ENCODE measurements at places on chromosomes 5 and 9.
A peak's percentile ranks its signal among the peaks of the same experiment; 100 is the strongest.

DNA sequence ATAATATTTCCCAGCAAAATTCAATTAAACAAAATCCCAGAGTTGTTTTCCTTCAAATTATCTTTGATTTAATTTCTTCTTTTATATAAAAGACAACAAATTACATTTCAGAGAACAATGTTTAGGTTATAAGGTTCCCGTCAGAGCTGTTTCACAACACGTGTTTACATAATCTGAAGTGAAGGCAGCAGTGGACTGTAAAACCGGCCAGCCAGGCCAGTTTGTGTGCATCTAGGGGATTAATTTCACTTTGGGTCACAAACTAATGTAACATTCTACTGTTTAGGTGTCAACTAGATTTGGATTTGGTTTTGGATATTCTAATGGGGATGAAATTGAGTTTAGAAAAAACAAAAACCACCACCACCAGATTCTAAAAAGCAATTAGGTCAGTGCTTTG lies 86.5 kb upstream of the PLPP1 start:
- no peak for DNase-seq

DNA sequence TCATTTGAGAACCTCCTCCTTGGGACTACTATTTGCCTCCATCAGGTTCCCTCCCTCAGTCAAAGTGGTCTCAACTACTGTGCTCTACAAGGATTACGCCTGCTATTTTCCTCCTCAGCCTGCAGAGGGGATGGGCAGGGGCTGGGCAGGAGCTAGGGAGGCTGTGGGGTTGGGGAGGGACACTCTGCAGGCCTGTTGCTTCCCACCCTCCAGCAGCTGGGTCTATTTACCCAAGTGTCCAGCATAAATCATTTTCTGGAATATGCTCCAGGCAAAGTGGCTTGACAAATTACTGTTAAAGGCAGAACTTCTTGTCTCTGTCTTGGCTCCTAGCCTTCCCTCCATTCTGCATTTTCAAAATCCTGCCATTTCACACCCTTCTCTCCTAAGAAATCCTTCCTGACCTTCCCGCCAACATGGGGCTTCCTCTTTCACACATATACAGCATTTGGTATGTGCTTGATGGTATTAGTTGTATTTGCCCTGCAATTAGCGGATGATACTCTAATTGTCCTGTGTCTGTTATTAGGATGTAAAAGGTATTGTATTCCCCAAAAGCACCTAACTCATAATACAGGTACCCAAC lies 106.7 kb downstream of the EFNA5 start:
- no peak for DNase-seq

DNA sequence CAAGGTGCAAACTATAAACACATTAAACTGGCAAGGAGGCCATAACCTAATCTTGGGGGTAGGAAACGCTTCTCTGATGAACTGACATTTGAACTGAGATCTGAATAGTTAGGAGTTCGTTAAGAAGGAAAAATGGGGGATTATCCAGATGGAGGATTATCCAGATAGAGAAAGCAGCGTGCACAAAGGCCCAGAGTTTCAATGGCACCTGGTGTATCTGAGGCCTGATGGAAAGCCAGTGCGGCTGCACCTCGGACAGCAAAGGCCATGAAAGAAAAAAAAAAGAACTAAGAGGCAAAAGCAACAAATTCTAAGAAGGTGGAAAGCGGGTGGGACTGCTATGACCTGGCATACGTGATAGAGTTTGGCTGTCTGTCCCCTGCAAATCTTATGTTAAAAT lies 13.0 kb upstream of the CTNNAL1 start:
- DNase-seq, result no peak

DNA sequence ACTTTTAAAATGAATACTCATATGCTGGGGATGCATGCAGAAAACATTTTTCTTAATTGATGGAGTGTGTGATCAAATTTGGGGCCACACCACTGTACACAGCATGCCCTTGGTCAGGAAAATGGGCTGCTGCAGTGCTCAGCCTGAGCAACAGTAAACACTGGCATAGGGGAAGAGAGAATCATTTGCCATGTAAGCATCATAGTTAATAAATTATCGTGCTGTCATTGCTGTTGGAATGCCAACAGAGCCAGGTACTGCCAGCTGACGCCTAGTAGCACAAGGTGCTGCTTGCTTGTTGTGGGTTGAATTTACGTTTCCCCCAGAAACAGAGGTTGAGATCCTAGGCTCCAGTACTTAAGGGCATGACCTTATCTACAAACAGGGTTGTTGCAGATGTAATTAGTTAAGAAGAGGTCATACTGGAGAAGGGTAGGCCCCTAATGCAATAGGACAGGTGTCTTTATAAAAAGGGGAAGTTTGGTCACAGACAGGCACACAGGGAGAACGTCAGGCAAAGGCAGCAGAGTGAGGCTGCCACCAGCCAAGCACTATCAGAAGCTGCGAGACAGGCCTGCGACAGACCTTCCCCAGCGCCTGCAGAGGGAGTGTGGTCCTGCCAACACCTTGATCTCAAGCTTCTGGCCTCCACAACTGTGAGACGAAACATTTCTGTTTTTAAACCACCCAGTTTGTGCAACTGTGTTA lies 25.3 kb downstream of the DAP start:
- DNase-seq, result no peak

DNA sequence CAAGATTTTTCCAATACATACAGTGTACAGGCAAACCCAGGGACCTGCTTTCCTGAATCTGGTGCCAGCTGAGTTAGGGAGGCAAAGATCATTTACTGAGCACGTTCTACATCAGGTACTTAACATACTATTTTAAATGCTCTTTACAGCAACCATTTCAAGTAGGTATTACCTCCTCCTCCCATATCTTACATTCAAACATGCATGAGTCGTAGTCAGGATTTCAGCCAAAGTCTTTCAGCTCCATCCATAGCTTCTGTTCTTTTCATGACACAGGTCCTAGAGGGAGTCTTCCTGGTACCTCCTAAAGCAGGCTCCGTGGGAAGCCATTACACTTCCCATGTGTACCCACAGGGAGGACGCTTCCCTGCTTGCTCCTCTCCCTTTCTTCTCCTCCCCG lies 11.7 kb downstream of the KCNV2 start:
- no peak for DNase-seq

DNA sequence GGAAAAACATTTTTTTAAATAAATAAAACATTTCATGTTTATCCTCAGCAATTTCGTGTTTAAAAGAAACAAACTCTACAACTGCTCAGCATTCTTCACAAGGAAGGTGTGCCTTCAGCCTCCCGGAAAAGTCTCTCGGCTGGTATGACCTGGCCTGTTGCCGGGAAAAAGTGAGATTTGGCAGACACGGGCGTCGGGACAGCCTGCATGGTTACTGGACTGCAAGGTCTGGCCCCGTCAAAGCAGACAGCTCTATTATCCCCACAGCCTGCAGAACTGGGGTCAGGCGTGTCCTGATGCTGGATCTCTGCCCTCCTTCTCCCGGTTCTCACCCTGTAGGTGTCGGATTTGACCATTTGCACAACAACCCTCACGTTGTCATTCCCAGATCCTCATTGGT lies 120.3 kb upstream of the SPATA31C2 start:
- DNase-seq, result peak; percentile 91

DNA sequence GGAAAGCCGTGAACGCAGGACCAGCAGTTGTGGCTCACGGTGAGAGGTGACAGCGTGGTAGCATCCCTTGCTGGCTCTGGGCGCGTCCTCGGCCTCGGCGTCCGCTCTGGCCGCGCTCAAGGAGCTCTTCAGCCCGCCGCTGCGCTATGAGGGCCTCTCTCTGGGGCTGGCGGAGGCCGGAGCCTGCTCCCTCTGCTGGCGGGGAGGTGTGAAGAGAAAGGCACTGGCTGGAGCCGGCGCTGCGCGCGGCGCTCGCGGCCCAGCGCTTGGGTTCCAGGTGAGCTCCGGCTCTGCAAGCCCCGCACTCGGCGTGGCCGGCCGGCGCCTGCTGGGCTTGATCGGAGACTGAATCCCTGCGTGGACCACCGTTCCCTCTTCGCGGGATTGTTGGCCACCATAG lies 705.6 kb downstream of the SEMA5A start:
- no peak for DNase-seq

DNA sequence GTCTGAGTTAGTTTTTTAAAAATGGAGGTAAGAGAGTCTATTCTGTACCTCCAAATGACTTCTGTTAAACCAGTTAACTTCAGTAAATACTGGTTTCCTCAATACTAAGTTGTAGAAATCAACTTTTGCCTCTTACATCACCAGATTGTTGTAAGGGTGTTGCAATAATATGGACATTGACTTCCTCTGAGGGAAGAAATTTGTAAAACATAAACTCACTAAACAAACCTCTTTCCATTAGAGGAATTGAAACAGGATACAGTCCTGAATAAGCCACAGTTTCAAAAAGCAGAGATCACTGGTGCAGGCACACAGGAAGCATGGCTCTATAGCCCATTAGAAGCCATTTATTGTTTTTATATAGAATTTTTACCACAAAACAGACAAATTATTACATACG lies 32.7 kb upstream of the SLCO6A1 start:
- DNase-seq, result no peak

GRCh38 chr5:8811581-8811980 lies 734.3 kb downstream of the SEMA5A start:
- no peak for DNase-seq

- no peak for DNase-seq
These were observed 384.0 kb upstream of the IRX4 start for GRCh38 chr5:2266641-2267240.

GRCh38 chr9:91445135-91445534 lies 21.5 kb upstream of the NFIL3 start:
- no peak for DNase-seq

- no peak for DNase-seq
These were observed 368.6 kb upstream of the IRX2 start for GRCh38 chr5:3120028-3120427.

DNA sequence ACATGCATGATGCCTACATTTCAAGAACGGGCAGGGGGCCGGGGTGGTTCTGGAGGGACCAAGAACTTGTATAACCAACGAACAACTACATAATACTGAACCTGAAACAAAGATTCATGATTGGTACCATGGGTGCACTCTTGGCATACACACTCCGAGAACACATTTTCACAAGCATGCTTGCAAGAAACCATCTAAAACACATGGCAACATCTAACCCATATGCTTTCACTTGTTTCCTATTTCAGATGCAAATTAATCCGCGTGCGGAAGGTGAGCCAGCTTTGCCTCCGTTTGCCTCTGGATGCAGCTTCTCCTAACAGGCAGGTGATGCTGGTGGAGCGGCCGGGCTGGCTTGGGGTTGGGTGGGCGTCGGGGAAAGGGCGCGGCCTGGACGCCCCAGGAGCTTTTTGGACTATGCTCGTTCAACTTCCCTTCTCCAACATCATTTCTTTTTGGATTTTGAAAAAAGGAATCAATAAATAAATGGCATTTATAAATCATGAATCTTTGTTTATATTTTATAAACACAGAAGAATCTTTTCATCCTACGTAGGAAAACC lies 12.5 kb upstream of the SEC16A start:
- no peak for DNase-seq

GRCh38 chr5:1673042-1673677 lies 126.5 kb downstream of the MRPL36 start:
- no peak for DNase-seq

DNA sequence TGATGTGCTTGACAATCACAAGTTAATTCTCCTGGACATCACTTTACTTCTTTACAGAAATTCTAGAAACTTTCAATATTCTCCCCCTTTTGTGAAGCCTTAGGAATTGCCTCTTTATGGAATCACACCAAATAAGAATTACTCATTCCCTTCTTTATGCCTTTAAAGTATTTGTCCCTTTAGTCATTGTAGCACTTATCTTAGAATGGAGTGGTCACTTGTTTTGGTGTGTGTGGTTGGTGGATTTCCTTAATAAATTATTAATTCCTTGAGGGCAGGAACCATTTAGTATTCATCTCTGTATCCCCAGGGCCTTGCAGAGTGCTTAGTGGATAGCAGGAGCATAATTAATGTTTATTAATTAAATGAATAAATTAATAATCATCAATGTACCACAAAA lies 307.0 kb downstream of the ARRDC3 start:
- no peak for DNase-seq

- DNase-seq, result no peak
These were observed 21.9 kb downstream of the MACROH2A1 start for GRCh38 chr5:135376961-135377624.

All from femur (tissue), 1 donor.